Activated CD4-positive, alpha-beta memory T cell treated with anti-CD3 and anti-CD28 coated beads, Interleukin-2, amount 10 ng/mL, durations not matched to agents 7 days and 5 days (primary cell): ENCODE measurements at places on chromosomes 5 and 9. TPM values are rescaled to one million over a fixed set of nuclear protein-coding genes. Genes with fewer than 3 reads are reported as not detected.

DNA sequence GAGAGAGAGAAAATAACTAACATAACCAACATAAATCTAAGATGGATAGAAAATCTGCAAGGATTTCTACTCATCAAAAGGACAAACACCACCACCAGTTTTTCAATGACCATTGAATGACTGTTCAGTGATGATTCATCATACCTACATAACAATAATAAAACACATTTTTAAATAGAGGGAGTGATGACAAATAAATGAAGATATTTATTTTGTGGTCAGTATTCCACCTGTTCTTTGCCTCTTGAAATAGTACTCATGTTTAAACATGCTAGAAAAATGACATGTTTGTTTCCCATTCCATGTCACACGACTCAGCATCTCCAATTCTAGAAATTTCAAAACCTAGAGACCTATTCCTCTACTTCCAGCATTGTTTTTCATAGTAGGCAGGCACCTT lies 34.6 kb upstream of the ADAMTS16 start:
- no peaks in the 10 kb centered on the region for H3K36me3 ChIP-seq
- no peak overlapping the region for H3K4me3 ChIP-seq
- no peaks in the 10 kb centered on the region for H3K4me1 ChIP-seq
- H3K27ac ChIP-seq, result no peak overlapping the region
- no peaks in the 10 kb centered on the region for H3K27me3 ChIP-seq

KCNV2 gene
- not detected for total RNA-seq

PDCD1LG2 gene
- total RNA-seq, result 4.1 TPM

DNA sequence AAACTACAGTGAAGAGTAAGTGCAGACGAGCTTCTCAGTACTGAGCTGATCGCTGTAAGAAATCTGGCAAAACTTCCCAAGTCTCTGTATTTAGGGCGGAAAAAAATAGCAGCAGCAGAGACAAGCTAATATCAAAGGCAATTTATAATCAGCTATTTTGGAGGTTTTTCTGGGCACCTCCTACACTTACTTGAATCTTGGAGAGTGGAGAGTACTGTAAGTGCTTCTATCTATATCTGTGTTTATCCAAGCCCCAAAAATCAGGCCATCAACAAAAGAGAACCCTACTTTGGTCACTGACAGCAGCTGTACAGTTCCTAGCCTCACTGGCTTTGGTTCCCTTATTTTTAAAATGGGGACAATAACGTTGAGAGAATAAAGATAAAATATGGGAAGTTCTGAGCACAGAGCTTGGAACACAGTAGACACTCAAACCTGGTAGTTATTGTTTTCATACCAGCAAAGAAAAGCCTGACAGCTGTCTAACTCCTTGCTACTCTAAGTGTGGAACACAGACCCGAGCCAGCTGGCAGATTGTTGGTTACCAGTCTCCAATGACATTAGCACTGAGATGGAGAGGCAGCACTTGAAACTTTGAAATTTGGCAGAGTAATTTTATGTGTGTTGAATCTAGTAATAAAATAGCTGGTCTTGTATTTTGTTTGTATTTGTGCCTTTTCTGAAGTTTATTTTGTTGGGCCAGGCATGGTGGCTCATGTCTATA lies 96.0 kb upstream of the SLC28A3 start:
- H3K36me3 ChIP-seq, result no peaks in the 10 kb centered on the region
- no peak for DNase-seq
- H3K4me1 ChIP-seq, result no peaks in the 10 kb centered on the region
- no peaks in the 10 kb centered on the region for H3K27me3 ChIP-seq

CAPSL gene
- total RNA-seq, result not detected

- H3K36me3 ChIP-seq, result no peaks in the 10 kb centered on the region
- no peak for DNase-seq
- no peaks in the 10 kb centered on the region for H3K27me3 ChIP-seq
- H3K27ac ChIP-seq, result no peak overlapping the region
- no peak overlapping the region for H3K4me3 ChIP-seq
Observed at GRCh38 chr9:130199605-130200004, 27.4 kb downstream of the NCS1 start.

- H3K4me3 ChIP-seq, result no peak overlapping the region
- H3K27ac ChIP-seq, result no peak overlapping the region
- H3K36me3 ChIP-seq, result peaks cover 19% of the 10 kb centered on the region
- H3K4me1 ChIP-seq, result no peaks in the 10 kb centered on the region
- H3K27me3 ChIP-seq, result no peaks in the 10 kb centered on the region
Observed at GRCh38 chr5:94024101-94024500, 282.7 kb upstream of the POU5F2 start.

DNA sequence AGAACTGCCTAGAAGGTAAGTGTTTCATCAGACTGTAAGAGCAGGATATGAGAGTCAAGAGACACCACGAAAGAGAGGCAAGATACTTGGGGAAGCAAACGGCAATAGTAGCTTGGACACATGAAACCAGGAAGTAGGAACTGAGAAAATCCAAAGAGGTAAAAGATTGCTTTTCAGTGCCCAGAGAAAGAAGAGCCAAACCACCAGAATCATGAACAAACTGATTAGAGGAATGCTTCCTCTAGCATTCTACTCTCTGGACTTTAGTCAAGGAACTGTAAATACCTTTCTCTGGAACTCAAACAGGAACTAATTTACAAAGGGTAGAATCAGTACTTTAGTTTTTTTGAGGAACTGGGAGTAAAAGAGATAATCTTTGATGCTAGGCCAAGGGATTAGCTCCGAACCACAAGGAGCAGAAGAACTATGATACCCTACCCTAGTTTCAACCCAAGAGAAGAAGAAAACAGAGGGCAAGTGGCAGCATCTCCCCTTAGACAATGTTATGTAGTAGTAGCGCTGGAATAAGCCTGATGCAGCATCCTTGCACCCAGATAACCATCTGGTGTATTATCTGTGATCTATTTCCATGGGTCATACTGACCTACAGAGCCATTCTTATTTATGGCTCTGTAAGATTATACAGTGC lies 41.3 kb downstream of the EFCAB9 start:
- peaks cover 47% of the 10 kb centered on the region for H3K4me1 ChIP-seq
- peaks cover 40% of the 10 kb centered on the region for H3K36me3 ChIP-seq
- H3K4me3 ChIP-seq, result no peak overlapping the region

DNA sequence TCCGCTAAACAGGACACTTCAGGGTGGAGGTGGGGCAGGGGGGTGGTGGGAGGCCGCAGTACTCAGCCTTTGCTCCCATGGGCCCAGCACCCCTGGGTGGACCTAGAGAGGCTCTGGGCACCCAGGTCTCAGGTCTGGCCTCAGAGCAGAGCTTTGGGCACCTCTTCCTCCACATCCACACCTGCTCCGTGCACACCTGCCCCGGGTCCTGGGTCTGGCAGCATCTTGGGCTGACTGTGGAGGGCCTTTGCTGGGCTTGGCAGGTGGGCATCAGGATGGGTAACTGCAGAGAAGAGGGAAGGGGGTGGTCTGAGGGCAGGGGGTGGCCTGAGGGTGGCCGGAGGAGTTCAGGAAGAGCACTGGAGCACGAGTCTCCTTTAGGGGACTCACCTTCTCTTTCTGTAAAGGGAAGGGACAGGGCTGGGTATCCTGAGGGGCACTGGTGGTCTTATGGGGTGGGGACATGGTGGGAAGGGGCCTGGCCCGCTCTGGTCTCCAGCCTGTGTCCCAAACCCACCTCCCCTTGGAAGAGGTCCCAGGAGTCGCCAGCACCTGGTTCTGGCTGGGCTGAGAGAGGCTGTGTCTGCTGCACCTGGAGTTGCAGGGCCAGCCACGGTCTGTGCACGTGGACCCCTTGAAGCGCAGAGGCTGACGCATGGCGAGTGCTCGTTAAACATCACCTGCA lies 106.7 kb upstream of the IER5L start:
- no peaks in the 10 kb centered on the region for H3K27me3 ChIP-seq
- H3K4me1 ChIP-seq, result no peaks in the 10 kb centered on the region
- no peak overlapping the region for H3K4me3 ChIP-seq
- no peaks in the 10 kb centered on the region for H3K36me3 ChIP-seq

PCA3 gene
- not detected for total RNA-seq

DNA sequence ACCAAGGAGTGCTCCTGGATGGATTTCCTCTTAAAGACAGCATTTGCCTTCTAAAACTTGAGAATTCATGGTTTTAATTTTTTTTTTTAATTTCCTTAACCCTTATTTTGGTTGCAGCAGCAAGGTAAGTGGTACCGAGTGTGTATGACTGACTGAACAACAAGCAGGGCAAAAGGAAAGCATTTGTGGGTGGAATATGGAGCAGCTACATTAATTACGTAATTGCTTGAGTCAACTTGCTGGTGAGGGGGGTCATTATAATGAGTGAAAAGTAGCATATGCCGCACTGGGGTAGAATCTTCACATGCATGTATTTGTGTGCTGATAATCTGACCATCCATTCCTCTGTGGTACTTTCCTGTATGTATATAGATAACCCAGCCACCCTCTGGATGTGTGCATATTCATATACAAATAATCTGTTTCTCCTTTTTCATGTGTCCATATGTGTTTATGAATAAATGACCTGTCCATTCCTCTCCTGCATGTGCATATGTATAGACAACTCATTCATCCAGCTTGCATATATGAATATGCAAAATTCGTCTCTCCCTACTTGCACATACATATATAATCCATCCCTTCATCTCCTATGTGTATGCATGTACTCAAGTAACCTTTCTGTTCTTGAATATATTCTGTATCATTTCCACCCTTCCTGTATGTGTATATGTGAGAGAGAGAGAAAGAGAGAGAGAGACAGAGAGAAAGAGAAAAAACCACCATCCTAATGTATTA lies 147.5 kb upstream of the RUSC2 start:
- H3K36me3 ChIP-seq, result no peaks in the 10 kb centered on the region
- no peak for DNase-seq
- no peaks in the 10 kb centered on the region for H3K4me1 ChIP-seq
- no peak overlapping the region for H3K4me3 ChIP-seq
- H3K27ac ChIP-seq, result no peak overlapping the region

GRCh38 chr5:1292846-1293415 lies 1.9 kb downstream of the TERT start:
- H3K4me1 ChIP-seq, result peaks cover 8% of the 10 kb centered on the region
- no peak for DNase-seq
- peaks cover 7% of the 10 kb centered on the region for H3K27me3 ChIP-seq
- H3K36me3 ChIP-seq, result peaks cover 5% of the 10 kb centered on the region
- H3K27ac ChIP-seq, result no peak overlapping the region
- H3K4me3 ChIP-seq, result no peak overlapping the region

CKMT2 gene
- not detected for total RNA-seq

ADAMTSL2 gene
- not detected for total RNA-seq

GRCh38 chr5:157575381-157576020 lies at the start of gene ADAM19:
Gene ADAM19, minus strand, starts transcription at chr5:157575775. Its CDS starts 79 bp downstream, at chr5:157575696.
- H3K27ac ChIP-seq, result peak within 1 kb of the TSS; percentile 88
- peak; percentile 67 for DNase-seq
- no peaks in the 10 kb centered on the region for H3K27me3 ChIP-seq
- peaks cover 59% of the 10 kb centered on the region for H3K4me1 ChIP-seq
- peaks cover 51% of the 10 kb centered on the region for H3K36me3 ChIP-seq
- peak within 1 kb of the TSS; percentile 92 for H3K4me3 ChIP-seq

PCDHGA3 gene
- not detected for total RNA-seq

DNA sequence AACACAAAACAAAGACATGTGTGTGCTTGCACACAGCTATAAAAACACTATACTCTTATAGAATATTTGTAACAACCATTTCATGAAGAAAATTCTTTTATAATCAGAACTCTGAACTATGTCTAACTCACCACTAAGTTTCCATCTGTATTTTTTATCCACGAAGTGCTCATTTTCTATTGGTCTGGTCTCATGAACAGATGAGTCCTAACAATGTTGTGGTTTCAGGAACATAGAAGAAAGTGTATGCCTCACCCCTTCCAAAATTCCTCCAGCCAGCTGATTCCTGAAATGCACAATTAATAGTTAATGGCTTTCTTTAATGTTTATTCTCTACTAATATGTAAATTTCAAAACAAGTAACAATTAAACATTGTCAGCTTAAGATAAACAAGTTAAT lies 325.3 kb upstream of the GRAMD2B start:
- no peak overlapping the region for H3K27ac ChIP-seq
- H3K4me1 ChIP-seq, result no peaks in the 10 kb centered on the region
- H3K4me3 ChIP-seq, result no peak overlapping the region
- no peaks in the 10 kb centered on the region for H3K27me3 ChIP-seq
- DNase-seq, result no peak
- no peaks in the 10 kb centered on the region for H3K36me3 ChIP-seq

DNA sequence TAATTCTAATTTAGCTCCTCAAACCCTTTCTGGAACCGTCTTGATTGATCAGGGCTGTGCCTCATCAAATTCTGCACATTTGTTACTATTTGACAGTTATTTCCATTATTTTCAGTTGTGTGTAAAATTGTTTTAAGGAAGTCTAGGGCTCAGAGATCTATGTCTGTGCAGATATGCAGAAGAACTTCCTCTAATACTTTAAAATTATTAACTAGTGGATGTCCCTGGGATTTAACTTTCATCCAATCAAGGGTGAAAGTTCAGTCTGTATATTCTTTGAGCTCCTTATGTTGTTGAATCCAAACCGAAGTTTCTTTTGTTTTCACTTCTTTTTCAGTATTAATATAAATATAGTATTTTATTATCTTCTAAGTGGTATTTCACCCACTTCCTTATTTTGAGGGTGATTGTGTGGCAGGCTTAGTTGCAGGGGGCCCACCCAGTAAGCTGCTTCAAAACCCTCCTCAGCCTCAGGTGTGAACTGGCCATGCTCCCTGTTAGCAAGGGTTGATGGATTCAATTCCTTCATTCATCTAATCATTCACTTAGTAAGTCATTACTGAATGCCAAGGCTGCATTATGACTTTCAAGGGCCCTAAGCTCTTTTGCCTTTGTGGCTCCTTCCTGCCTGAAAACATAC lies 2.1 kb upstream of the CAMLG start:
- no peak overlapping the region for H3K27ac ChIP-seq
- H3K36me3 ChIP-seq, result peaks cover 11% of the 10 kb centered on the region
- no peak overlapping the region for H3K4me3 ChIP-seq
- DNase-seq, result no peak
- H3K27me3 ChIP-seq, result no peaks in the 10 kb centered on the region

DNA sequence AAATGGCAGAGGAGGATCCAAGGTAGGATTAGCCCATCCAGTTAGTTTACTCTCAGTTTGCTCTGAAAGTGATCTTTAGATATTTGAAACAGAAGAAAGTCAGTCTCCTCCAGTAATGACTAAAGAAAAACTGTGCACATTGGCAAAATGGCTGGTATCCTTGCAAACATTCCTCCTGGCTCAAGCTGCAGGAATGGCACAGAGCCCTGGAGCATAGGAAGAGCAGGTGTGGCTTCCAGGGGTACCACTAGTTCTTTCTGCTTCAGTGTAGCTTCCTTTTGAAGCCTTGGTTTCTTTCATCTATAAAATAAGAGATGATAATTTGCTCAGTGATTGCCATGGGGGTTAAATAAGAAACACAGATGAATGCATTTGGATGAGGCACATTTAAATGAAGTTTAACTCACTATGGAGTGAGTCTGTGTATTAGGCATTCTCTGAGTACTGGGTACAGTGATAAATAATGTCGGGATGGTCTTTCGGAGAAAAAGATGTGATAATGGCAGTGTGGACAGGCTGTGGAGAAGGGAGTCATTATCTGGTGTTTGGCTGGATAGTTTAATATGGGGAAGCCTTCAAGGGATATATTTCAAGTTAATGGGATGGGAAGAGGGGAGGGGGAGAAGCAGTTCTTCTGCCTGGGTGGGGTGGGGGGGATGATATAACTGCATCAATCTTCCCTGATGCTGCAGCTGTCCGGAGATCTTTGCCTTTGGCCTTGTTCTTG lies 217.3 kb upstream of the KLF4 start:
- no peaks in the 10 kb centered on the region for H3K4me1 ChIP-seq
- DNase-seq, result no peak

- H3K4me1 ChIP-seq, result peaks cover 3% of the 10 kb centered on the region
- DNase-seq, result no peak
- no peak overlapping the region for H3K4me3 ChIP-seq
- H3K27ac ChIP-seq, result no peak overlapping the region
- no peaks in the 10 kb centered on the region for H3K27me3 ChIP-seq
- peaks cover 2% of the 10 kb centered on the region for H3K36me3 ChIP-seq
Observed at GRCh38 chr9:123049589-123050222, 16.2 kb downstream of the GPR21 start.
